Hematopoietic multipotent progenitor cell treated with erythropoietin and hydrocortisone succinate and interleukin-3 and kit ligand, for 8 days (in vitro differentiated cells): ENCODE measurements at places on chromosomes 5 and 9.

DNA sequence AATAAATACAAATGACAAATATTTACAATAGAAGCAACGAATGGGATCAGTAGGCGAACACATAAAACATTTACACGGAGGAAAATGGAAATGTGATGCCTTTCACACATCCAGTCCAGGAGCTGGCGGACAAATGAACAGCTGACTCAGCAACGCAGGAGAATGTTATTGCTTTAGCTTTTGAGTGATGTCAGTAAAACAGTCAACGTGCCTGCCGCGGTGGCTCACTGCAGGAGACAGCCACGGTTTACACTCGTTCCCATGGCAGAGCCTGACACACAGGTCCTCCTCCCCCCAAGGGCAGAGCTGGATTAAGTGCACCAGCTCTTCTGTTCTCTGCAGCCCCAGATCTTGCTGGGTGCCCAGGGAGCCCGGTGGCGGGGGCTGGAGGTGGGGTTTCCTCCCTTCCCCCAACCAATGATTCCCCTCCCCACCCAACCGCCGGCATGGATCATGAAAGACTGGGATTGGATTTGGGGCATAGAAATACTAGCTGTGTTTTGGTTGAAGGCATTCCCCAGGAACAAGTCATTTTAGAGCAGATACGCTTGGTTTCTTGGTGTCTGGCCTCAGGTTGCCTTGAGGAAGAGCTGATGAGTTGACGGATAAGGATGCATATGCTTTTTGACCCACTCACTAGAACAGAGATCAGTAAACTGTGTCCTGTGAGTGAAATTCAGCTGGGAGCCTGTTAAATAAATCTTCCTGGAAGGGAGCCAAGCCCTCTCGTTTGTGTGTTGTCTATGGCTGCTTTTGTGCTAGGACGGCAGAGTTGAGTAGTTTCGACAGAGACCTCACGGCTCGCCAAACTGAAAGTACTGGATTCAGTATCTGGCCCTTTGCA lies 12.5 kb downstream of the STC2 start:
- no peak for DNase-seq

- DNase-seq: no peak
Measured at GRCh38 chr5:91281401-91281800, 101.7 kb downstream of the ARRDC3 start.

DNA sequence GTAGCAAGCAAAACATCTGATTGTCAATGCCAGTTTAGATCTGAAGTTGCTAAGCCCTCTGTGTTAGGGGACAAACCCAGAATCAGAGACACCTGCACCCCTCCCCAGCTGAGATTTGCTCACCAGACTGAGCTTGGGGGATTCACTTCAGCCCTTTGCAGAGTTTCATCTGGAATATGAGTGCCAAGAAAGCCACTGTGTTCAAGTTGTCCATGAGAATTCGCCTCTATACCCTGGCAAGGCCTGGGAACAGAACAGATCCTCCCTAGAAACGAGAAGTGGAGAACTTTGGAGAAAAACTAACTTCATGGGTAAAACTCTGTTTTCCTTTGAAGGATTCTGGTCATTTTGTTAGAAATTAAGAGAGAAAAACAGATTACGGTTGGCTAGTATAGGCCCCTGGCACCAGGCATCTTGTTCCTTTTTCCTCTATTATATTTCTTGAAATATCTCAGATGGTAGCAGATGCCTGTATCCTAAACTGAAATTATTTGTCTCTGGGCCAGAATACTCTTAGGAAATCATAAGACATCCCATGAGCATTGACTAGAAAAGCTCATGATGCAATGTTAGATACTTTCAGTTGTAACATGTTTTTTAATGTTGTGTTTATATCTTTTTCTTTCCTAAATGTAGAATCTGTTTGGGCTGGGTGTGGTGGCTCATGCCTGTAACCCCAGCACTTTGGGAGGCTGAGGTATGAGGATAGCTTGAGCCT lies 64.4 kb downstream of the SNX18 start:
- no peak for DNase-seq

DNA sequence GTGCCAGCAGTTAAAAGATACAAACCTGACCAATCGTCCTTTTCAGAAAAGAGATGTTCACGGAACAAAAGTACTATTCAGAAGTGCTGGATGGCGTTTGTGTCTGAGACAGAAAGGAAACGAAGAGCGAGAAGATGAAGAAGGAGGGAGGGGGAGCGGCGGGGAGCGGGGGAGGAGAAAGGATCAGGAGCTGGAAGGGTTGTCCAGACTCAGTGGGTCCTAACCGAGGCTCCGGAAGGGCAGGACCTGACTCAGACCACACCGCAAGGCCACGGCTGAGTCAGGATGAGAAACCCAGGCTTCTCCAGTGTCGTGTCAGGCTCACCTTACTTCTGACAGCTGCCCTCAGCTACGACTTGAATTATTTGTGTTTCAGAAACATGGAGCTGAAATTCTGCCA lies 46.2 kb downstream of the PAX5 start:
- no peak for DNase-seq

- no peak for DNase-seq
Measured at GRCh38 chr9:111131211-111131610, 92.9 kb upstream of the LPAR1 start.

- DNase-seq: no peak
Measured at GRCh38 chr9:94692601-94693000, 33.9 kb upstream of the AOPEP start.

DNA sequence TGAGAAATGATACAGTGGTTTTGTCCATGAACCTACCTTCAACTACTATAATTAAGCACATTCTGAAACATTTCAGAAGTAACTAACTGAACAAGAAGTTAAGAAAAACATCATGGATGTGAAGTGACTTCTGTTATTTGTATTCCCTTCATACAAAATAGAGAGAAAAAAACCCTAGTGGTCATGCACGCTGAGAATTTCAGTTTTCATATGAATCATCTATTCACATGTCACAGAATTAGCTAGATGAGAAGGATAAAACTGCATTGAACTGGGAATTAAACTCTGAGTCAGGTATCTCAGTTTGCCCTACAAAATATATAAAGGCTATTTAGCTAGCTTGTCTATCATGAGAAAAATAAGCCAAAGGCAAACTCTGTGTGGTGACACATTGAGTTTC lies 451.8 kb upstream of the FTMT start:
- DNase-seq: no peak

- no peak for DNase-seq
Measured at GRCh38 chr9:123420592-123421111, 64.7 kb downstream of the CRB2 start.

- no peak for DNase-seq
Measured at GRCh38 chr5:95798048-95798447, 24.5 kb downstream of the GLRX start.

DNA sequence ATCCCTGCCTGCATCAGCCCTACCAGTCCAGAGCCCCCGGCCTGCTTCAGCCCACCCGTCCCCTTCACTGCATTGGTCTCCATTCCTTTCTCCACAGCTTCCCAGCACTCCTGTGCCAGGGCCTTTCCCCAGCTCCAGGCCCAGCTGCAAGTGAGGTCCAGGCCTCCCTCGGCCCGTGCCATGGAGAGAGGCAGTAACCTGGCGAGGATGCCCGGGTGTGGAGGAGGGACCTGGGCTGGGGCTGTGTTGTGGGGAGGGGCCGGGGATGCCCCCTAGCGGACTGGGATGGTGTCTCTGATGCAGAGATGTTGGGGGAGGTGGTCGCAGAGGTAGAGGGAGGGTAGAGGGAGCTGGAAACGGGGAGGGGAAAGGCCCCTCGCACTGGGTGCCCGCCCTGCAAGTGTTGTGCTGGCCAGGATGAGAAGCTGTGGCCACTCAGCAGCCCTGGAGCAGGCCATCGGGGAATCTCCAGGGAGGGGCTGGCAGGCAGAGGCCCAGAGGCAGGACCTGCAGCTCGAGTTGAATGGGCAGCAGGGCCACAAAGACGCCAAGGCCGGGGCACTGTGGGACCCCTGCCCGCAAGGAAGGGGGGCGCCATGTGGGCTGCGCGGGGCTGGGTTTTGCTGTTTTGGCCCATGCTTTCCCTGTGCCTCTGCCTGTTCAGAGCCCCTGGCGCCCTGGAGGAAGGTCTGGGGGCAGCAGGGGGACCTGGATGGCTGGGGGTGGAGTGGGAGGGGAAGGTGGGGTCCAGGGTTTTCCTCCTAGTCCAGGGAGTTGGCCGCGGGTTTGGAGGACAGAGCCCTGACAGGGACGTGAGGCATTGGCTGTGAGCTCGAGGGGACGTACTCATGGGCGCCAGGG lies 26.0 kb upstream of the NKD2 start:
- DNase-seq: no peak
